A549 treated with Mapracorat at 1 μM for 4 hours (cell line): ENCODE measurements at places on chromosomes 1 and 21. TPM values are rescaled to one million over a fixed set of nuclear protein-coding genes. Genes with fewer than 3 reads are reported as not detected.

Gene MOV10
- total RNA-seq, result 24.4 to 33.8 TPM (median 29.7 TPM) in 5 replicates

Gene TPTE
- not detected in 5 replicates for total RNA-seq

Gene ALPL
- 0.18 to 0.50 TPM (median 0.31 TPM) in 5 replicates for total RNA-seq

Gene LMX1A
- total RNA-seq, result not detected in 5 replicates

Gene ZBTB21
- 4.3 to 6.4 TPM (median 5.7 TPM) in 5 replicates for total RNA-seq

Gene ANGPTL3
- total RNA-seq, result not detected in 5 replicates

Gene LYPD8
- total RNA-seq, result 0.13 to 0.19 TPM in 2 of 5 replicates, not detected in the others

Gene DDAH1
- 6.4 to 7.4 TPM (median 7.2 TPM) in 5 replicates for total RNA-seq

Gene CRNN
- total RNA-seq, result not detected in 5 replicates

Gene ATP1A4
- not detected in 5 replicates for total RNA-seq

Gene ACOT11
- 1.7 to 2.5 TPM (median 2.3 TPM) in 5 replicates for total RNA-seq

Gene MYBPH
- 0.09 TPM in 1 of 5 replicates, not detected in the others for total RNA-seq

Gene SMIM1
- 0.52 to 2.6 TPM (median 1.4 TPM) in 5 replicates for total RNA-seq

Gene UBE2U
- not detected in 5 replicates for total RNA-seq

Gene WDR64
- total RNA-seq, result not detected in 5 replicates

Gene KRTAP10-5
- total RNA-seq, result not detected in 5 replicates

Gene S100A7A
- not detected in 5 replicates for total RNA-seq

Gene ERICH3
- total RNA-seq, result not detected in 5 replicates

Gene SDC3
- total RNA-seq, result 7.6 to 12.9 TPM (median 10.5 TPM) in 5 replicates

Gene NUF2
- total RNA-seq, result 22.9 to 29.3 TPM (median 27.2 TPM) in 5 replicates

Gene OR2M3
- total RNA-seq, result not detected in 5 replicates

Gene FHAD1
- total RNA-seq, result 0.45 to 0.96 TPM (median 0.64 TPM) in 5 replicates

Gene ANGPTL7
- not detected in 5 replicates for total RNA-seq

Gene IL6R
- total RNA-seq, result 22.0 to 30.9 TPM (median 27.2 TPM) in 5 replicates

Gene FOXD3
- total RNA-seq, result 0.32 to 1.0 TPM (median 0.73 TPM) in 5 replicates

Gene PRRX1
- not detected in 5 replicates for total RNA-seq

Gene TLCD4
- 5.1 to 12.4 TPM (median 10.1 TPM) in 5 replicates for total RNA-seq

Gene LCE6A
- not detected in 5 replicates for total RNA-seq

Gene LEMD1
- total RNA-seq, result not detected in 5 replicates

Gene KRTAP19-3
- not detected in 5 replicates for total RNA-seq

Gene TAS1R1
- not detected in 5 replicates for total RNA-seq

Gene DDR2
- 0.21 to 0.57 TPM (median 0.41 TPM) in 5 replicates for total RNA-seq

Gene RYR2
- 0.01 to 0.06 TPM (median 0.02 TPM) in 4 of 5 replicates, not detected in the other for total RNA-seq

Gene FASLG
- not detected in 5 replicates for total RNA-seq

Gene CYYR1
- total RNA-seq, result not detected in 5 replicates

Gene TSPEAR
- not detected in 5 replicates for total RNA-seq
